T-helper 2 cell treated with Interferon-gamma antibody and Interleukin-4, amounts not matched to agents 5 μg/mL and 100 μg/mL, for 36 hours (primary cell): ENCODE measurements at places on chromosomes 5 and 9.

DNA sequence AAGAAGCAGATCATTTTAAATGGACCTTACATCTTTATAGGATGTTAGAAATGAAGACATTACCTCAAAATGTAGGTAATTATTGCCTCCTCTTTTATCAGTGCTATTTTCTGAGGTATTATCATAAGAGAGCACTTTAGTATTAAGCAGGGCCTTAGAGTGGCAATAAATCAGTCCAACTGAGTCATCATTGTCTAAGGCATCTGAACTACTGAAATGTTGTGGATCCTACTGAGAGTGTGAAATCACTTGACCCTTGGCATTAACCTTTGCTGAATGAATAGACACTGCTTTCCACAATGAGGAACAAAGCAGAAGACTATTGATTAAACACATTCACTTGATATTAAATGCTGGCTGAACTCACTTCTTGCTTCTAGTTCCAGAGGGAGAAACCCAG lies 224.6 kb upstream of the ARRDC3 start:
- no peaks in the 10 kb centered on the region for H3K27me3 ChIP-seq
- no peaks in the 10 kb centered on the region for H3K4me1 ChIP-seq
- DNase-seq = no peak
- H3K4me3 ChIP-seq = no peak overlapping the region
- no peaks in the 10 kb centered on the region for H3K36me3 ChIP-seq

DNA sequence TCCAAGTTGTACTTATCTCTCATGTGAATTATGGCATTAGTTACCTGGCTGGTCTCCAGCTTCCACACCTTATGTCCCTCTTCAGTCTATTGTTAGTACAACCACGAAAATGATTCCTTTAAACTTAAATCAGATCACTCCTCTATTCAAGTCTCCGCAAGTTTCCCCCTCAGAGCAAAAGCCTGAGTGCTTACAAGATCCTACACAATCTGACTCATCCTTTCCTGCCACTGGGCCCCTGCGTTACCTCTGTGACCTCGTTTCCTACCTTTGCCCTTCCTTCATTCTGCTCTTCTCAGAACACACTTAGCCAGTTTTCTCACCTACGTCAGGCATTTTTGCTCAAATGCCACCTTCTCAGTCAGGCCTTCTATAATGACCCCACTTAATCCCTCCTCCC lies 45.1 kb upstream of the GLIS3 start:
- no peaks in the 10 kb centered on the region for H3K36me3 ChIP-seq
- peaks cover 6% of the 10 kb centered on the region for H3K4me1 ChIP-seq
- H3K4me3 ChIP-seq = no peak overlapping the region
- DNase-seq = peak; percentile 44
- H3K27me3 ChIP-seq = no peaks in the 10 kb centered on the region

- H3K36me3 ChIP-seq = peaks cover 18% of the 10 kb centered on the region
- no peak overlapping the region for H3K4me3 ChIP-seq
Observed at GRCh38 chr5:40381676-40382363, 297.9 kb upstream of the PTGER4 start.

- no peaks in the 10 kb centered on the region for H3K27me3 ChIP-seq
- H3K27ac ChIP-seq = no peak overlapping the region
- peaks cover 95% of the 10 kb centered on the region for H3K36me3 ChIP-seq
- no peak overlapping the region for H3K4me3 ChIP-seq
- H3K4me1 ChIP-seq = peaks cover 27% of the 10 kb centered on the region
- DNase-seq = no peak
Observed at GRCh38 chr9:127444921-127445850, 6.0 kb downstream of the RPL12 start.

DNA sequence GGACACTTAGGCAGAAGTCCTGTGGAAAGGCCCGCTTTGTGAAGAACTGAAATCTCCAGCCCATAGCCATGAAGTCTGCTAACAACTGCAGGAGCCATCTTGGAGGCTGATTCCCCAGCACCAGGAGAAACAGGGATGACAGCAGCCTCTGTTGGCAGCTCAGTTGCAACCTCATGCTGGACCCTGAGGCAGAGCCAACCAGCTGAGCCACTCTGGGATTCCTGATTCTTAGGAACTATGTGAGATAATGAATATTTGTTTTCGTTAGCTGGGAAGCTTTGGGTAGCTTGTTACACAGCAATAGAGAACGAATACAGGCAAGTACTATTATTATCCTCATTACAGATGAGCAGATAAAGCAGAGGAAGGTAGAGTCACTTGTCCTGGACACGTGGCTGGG lies 210.5 kb upstream of the ANKH start:
- no peak overlapping the region for H3K4me3 ChIP-seq
- H3K36me3 ChIP-seq = no peaks in the 10 kb centered on the region
- H3K27ac ChIP-seq = no peak overlapping the region
- H3K4me1 ChIP-seq = no peaks in the 10 kb centered on the region
- H3K27me3 ChIP-seq = no peaks in the 10 kb centered on the region

- H3K36me3 ChIP-seq = no peaks in the 10 kb centered on the region
- DNase-seq = no peak
- H3K4me1 ChIP-seq = no peaks in the 10 kb centered on the region
- no peaks in the 10 kb centered on the region for H3K27me3 ChIP-seq
- H3K27ac ChIP-seq = no peak overlapping the region
- no peak overlapping the region for H3K4me3 ChIP-seq
Observed at GRCh38 chr5:139207297-139208000, 9.3 kb upstream of the SIL1 start.

GRCh38 chr5:143311955-143312354 lies 91.5 kb downstream of the NR3C1 start:
- no peak overlapping the region for H3K4me3 ChIP-seq
- H3K27me3 ChIP-seq = no peaks in the 10 kb centered on the region
- no peak overlapping the region for H3K27ac ChIP-seq
- peaks cover 61% of the 10 kb centered on the region for H3K36me3 ChIP-seq
- H3K4me1 ChIP-seq = peaks cover 11% of the 10 kb centered on the region

DNA sequence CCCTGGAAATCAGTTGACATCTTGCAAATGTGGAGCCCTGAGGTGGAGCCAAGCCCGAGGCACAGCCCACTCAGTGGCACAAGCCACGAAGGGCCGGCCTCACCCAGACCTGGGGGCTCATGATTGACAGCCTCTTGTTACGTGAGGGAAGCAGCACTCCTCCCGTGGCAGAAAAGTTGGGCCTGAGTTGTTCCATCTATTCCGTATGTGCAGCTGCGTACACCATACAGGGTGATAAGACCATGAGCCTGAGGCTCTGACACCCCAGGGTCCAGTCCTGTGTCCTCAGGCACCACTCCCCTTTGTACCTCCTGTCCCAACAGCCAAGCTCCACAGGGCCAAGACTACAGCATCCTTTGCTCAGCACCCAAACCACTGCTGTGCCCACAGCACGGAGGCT lies 1.9 kb upstream of the ORM2 start:
- no peak for DNase-seq
- peaks cover 2% of the 10 kb centered on the region for H3K4me1 ChIP-seq
- no peak overlapping the region for H3K4me3 ChIP-seq
- no peaks in the 10 kb centered on the region for H3K36me3 ChIP-seq
- no peak overlapping the region for H3K27ac ChIP-seq

DNA sequence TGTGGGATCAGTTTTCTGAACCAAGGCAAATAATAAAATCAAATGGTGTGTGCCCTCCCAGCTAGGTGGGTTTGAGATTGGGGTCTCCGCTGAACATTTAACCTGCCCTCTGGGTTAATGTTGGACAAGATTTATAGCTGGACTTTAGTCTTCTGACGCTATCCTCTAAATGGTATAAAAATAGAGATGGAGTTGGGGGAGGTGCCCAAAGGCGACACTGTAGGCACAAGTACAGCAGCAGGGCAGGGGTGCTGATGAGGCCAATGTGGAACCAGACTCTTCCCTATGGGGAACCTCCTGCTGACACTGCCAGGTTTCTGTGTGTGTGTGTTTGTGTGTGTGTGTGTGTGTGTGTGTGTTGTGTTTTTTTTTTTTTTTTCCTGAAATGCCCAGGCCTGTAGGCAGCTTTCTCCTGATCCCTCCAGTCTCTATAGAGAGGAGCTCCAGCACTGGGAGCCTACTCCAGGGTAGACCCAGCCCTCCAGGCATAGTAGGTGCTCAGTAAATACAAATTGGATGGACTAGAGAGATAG lies 37.9 kb downstream of the PCDH1 start:
- no peak for DNase-seq
- no peak overlapping the region for H3K27ac ChIP-seq
- peaks cover 6% of the 10 kb centered on the region for H3K4me1 ChIP-seq
- H3K27me3 ChIP-seq = peaks cover 16% of the 10 kb centered on the region
- no peaks in the 10 kb centered on the region for H3K36me3 ChIP-seq
- no peak overlapping the region for H3K4me3 ChIP-seq

- no peak overlapping the region for H3K27ac ChIP-seq
- no peaks in the 10 kb centered on the region for H3K36me3 ChIP-seq
- DNase-seq = no peak
- no peak overlapping the region for H3K4me3 ChIP-seq
- peaks cover 3% of the 10 kb centered on the region for H3K27me3 ChIP-seq
Observed at GRCh38 chr9:14730461-14730898, 7.9 kb upstream of the CER1 start.

DNA sequence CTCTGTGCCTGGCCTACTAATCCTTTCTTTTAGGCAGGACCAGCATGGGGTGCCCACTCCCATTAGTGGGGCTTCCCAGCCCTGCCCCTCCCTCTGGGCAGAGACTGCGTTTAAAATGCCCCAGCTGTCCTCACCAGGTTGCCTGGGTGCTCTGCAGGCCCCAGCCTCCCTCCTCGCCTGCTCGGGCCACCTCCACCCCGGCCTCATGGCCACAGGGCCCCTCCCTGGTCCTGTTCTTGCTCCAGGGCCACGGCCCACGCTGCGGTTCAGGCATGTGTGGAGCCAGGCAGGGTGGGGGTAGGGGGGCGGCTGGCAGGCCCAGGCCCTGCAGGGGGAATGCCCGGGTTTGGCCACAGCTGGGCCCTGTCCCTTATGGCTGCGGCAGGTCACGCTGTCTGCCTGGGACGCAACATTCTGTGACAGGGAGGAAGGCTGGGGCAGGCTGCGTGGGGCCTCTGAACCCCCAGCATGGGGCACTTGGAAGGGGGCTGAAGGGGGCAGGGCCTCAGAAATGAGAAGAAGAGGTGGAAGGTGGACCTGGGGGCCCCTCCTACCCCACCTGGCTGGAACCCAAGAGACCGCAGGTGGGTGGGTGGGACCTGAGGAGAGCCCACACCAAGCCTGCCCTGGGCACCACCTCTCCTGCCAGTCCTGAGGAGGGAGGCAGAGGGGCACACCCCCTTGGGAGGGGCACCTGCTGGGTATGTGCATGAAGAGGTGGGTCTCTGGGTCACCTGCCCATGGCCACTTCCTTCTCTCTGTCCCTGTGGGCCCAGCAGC lies at the start of gene LCN12:
TSS of gene LCN12 (plus strand) at position 733 of the 780 bp plus-strand sequence. CDS start 55 bp downstream, outside the sequence.
- no peak for DNase-seq
- H3K4me1 ChIP-seq = no peaks in the 10 kb centered on the region
- H3K27ac ChIP-seq = no peak within 1 kb of the TSS
- no peaks in the 10 kb centered on the region for H3K27me3 ChIP-seq
- no peaks in the 10 kb centered on the region for H3K36me3 ChIP-seq

- H3K36me3 ChIP-seq = no peaks in the 10 kb centered on the region
- no peak overlapping the region for H3K27ac ChIP-seq
- no peak overlapping the region for H3K4me3 ChIP-seq
Observed at GRCh38 chr9:111297066-111297824, 32.8 kb downstream of the OR2K2 start.

DNA sequence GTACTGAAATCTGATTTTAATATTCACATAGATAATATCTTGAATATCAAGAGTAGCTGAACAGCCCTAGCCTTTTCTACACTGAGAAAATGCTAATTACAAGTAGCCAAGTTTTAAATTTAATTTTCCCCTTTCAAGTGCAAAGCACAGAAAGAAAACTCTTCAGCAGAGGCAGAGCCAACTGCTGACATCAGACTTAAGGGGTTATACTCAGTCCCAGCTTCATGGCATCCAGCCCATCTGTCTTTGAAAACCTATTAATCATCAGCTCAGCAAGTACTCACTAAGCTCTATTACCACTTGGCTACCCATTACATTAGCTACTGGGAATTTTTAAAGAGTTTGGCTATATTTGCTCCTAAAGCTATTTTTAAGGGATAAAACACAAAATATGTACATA lies 220.5 kb downstream of the SLC12A2 start:
- H3K4me1 ChIP-seq = no peaks in the 10 kb centered on the region
- DNase-seq = no peak
- no peaks in the 10 kb centered on the region for H3K36me3 ChIP-seq
- no peak overlapping the region for H3K4me3 ChIP-seq
- H3K27ac ChIP-seq = no peak overlapping the region

- no peak overlapping the region for H3K4me3 ChIP-seq
- H3K36me3 ChIP-seq = no peaks in the 10 kb centered on the region
- DNase-seq = no peak
- H3K27me3 ChIP-seq = peaks cover 21% of the 10 kb centered on the region
- H3K27ac ChIP-seq = no peak overlapping the region
- H3K4me1 ChIP-seq = peaks cover 5% of the 10 kb centered on the region
Observed at GRCh38 chr9:112925058-112925641, 34.5 kb upstream of the SLC46A2 start.

DNA sequence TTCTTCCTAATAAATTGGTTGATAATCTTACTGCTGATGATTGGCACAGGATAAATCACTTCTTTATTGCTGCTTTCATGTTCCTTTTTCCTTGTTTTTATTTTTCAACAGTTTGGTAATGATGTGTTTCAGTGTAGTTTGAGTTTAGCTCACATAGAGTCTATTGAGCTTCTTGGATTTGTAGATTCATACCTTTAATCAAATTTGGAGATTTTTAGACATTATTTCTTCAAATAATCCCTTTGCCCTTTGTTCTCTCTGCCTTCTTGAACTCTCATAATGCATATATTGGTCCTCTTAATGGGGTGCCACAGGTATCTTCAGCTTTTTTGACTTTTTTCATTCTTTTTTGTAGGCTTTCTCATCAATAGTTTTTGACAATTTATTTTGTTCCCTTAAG lies 275.3 kb downstream of the TLE4 start:
- peaks cover 3% of the 10 kb centered on the region for H3K36me3 ChIP-seq
- peaks cover 4% of the 10 kb centered on the region for H3K27me3 ChIP-seq
- no peaks in the 10 kb centered on the region for H3K4me1 ChIP-seq
- no peak for DNase-seq
- no peak overlapping the region for H3K27ac ChIP-seq

GRCh38 chr5:108711898-108712297 lies 35.8 kb upstream of the FER start:
- no peak overlapping the region for H3K27ac ChIP-seq
- H3K36me3 ChIP-seq = no peaks in the 10 kb centered on the region
- H3K4me1 ChIP-seq = no peaks in the 10 kb centered on the region
- DNase-seq = no peak

DNA sequence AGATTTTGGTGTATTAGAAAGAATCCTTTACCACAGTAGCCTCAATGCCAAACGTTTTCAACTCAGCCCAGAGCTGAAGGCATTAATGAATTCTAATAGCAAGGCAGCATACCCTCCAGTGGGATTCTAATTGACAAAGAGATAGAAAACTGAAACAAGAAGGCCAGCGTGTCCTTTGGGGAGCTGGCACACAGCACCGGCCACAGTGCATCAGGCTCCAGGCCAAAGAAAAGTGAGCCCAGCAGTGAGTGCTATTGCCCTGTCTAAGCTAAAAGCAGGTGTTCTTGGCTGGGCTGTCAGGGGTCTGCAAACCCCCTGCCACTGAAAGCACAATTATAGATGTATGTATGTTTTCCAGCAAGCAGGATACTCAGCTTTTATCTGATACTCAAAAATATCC lies 40.4 kb downstream of the PPIC start:
- H3K27ac ChIP-seq = no peak overlapping the region
- H3K4me1 ChIP-seq = no peaks in the 10 kb centered on the region
- peaks cover 5% of the 10 kb centered on the region for H3K27me3 ChIP-seq

GRCh38 chr9:114430457-114430856 lies 42.7 kb upstream of the AKNA start:
- DNase-seq = no peak
- no peak overlapping the region for H3K27ac ChIP-seq
- H3K27me3 ChIP-seq = peaks cover 5% of the 10 kb centered on the region
- H3K4me3 ChIP-seq = no peak overlapping the region
